ENCODE measurements at places on chromosomes 11 and 22.

GRCh38 chr11:20046416-20046815 lies 113.9 kb downstream of the DBX1 start:
- peak; percentile 32 for DNase-seq

GRCh38 chr11:122676638-122677037 lies 21.1 kb downstream of the UBASH3B start:
- DNase-seq = no peak

GRCh38 chr22:31085928-31086327 lies 4.8 kb downstream of the SMTN start:
- no peak for DNase-seq

DNA sequence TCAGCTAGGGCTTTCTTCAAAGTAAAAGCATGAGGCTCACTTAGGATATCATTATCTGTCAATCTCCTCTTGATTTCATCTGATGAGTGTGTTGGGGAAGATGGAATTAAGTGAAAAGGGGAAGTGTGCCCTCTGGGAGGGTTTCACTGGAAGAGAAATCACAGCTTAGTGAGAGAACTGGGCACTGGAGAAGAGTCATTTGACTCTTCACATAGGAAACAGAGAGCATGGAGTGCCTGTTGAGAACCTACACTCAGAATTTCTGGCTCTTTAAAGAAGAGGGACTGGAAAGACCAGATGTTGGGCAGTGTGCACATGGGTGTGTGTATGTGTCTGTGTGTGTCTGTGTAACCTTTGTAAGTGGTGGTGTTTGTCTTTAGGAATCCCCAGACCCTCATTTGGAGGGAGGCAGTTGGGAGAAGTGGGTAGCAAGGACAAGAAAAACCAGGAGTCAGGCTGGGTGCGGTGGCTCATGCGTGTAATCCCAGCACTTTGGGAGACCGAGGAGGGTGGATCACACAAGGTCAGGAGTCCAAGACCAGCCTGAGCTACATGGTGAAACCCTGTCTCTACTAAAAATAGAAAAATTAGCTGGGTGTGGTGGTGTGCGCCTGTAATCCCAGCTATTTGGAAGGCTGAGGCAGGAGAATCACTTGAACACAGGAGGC lies 10.0 kb downstream of the STX3 start:
- peak; percentile 62 for DNase-seq

- no peak for DNase-seq
Observed at GRCh38 chr11:117631336-117632140, 165.5 kb downstream of the DSCAML1 start.

GRCh38 chr11:11843211-11843621 lies 1.4 kb downstream of the USP47 start:
- peak; percentile 61 for DNase-seq

DNA sequence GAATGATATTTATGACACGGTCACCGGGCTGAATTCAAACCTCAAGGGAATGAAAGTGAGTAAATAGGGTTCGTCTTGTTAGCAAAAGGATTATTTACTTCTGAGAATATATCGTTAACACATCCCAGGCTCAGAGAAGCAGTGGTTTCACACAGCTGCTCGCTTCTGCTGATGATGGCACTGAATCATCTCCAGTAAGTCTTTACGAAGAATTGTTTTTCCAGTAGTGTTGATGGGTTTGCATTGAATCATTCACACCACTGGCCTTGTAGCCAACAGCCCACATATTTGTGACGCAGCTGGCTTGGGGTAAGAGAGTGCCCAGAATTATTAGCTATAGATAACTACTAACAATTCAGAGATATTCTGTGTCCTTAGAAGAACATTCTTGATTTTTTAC lies 236.3 kb downstream of the CADM1 start:
- DNase-seq = no peak

DNA sequence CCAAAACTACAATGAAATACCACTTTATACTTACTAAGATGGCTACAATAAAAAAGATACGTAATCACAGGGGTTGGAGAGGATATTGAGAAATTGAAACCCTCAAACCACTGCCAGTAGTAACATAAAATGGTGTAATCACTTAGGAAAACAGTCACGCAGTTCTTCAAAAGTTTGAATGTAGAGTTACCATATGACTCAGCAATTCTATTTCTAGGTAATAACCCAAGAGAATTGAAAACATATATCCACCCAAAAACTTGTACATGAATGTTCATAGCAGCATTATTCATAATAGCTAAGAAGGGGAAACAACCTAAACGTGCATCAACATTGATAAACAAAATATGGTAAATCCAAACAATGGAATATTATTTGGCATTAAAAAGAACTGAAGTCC lies 24.4 kb upstream of the PSMA1 start:
- peak; percentile 86 for DNase-seq

- no peak for DNase-seq
Observed at GRCh38 chr11:129881570-129882170, 13.7 kb downstream of the NFRKB start.

GRCh38 chr11:107999759-108000455 lies 8.8 kb upstream of the CUL5 start:
- peak; percentile 9 for DNase-seq

DNA sequence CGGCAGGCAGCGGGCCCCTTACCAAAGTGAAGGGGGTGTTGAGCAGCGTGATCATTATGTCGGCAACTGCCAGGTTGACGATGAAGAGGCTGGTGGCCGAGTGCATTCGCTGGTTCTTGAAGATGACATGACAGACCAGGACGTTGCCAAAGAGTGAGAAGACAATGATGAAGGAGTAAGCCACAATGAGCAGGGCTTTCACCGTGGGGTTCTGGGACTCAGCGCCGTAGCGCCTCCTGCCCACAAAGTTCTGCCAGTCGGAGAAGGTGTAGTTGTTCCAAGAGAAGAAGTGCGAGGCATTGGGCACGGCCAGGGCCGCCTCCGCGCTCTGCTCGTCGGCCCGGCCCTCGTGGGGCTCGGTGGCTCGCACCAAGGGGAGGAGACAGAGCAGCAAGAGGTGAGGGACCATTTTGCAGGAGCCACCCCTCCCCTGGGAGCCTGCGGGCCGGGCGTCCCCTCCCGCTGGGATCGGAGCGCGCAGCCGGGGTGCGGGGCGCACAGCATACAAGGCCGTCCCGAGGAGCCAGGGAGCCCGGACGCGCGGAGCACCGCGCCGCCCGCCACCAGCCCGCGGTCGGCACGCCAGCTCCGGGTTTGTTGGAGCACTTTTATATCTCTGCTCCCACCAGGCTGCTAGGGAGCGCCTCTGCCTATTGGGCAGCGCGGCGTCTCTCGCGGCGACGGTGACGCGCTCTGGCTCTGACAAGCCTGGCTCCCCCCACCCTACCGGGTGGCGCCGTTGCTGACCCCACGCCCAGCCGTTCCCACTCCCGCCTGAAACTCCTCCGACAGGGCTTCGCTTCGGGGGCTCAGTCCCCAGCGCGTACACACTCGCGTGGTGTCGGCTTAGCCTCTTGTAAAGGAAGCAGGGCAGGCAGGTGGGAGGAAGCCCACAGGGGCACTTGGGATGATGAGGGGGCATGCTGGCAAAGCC lies at the start of gene GPR83:
Gene GPR83, minus strand, starts transcription at position 581 of the 934 bp plus-strand sequence. Its CDS starts 172 bp downstream, at position 409.
- no peak for DNase-seq

DNA sequence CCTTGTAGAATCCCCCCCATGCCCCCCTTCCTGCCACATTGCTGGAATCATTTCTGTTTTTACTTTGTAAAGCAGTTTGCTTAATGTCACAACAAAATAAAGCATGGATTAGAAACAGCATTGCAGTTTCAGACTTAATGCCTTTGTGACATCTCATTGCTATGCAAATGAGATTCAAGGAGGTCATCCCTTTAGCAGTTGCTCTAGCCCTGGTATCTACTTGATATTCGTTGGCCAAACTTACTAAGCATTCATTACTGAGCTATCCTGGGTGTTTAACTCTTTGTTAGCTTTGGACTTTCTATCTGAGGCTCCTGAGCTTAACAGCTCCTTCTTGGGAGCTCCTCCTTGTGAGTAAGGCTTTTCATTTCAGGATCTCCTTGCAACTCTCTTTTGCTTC lies 16.3 kb downstream of the FAT3 start:
- no peak for DNase-seq

- no peak for DNase-seq
Observed at GRCh38 chr11:36186340-36187175, 102.7 kb downstream of the COMMD9 start.

DNA sequence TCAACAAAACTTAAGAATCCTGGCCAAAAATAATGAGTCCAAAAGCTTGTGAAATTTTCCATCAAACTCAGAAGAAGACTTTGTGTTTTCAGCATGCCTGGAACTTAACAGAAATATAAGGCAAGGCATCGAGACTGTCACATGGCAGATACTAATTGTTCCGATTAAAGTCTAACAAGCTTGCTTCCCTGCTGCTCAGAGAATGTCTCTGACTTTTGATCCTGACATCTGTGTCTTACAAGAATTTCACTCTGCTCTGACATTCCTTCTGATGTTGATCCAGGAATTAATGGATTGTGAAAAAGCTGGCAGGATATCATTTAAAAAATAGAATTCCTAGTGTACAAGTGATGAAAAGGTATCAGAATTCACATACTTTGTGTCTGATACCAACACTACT lies 170.2 kb downstream of the DCDC1 start:
- DNase-seq = no peak
